ENCODE measurements at places on chromosomes 2 and 18. TPM values are rescaled to one million over a fixed set of nuclear protein-coding genes. Genes with fewer than 3 reads are reported as not detected.

DNA sequence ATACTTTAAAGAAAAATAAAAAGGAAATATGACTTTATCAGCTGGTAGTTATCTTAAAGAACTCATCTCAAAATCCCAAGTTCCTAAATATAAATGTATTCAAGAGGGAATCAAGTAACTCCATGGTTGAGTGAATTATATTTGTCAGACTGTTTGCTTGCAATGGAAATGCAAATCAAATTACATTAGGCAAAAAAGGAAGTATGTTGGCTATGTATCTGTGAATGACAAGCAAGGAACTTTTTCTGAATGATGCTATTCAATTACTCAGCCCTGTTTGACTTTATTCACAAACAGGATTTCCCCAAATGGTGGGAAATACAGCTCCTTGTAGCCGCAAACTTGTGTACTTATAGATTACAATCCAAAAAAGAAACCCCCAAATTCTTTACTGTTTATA lies 309.1 kb downstream of the ARL6IP6 start:
- no peak for DNase-seq

DNA sequence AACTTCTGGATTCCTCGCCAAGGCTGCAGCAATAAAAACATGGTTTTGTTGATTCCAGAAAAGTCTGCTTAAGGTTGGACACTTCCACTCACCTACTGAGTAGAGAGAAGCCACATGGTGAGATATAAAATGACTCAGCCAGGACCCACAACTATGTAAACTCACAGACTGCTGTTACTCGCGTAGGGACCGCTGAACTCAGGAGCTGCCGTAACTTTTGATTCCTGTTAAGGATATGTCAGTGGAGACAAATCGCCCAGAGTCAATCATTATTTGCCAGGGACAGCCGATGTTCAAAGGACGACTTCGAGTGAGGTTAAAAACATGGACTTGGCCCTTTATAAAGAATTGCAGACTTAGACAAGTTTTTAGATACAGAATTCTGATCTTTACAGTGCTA lies 25.6 kb downstream of the CYB5A start:
- DNase-seq = peak; percentile 4

- DNase-seq = no peak
Measured at GRCh38 chr18:56235481-56236013, 402.8 kb downstream of the TXNL1 start.

DNA sequence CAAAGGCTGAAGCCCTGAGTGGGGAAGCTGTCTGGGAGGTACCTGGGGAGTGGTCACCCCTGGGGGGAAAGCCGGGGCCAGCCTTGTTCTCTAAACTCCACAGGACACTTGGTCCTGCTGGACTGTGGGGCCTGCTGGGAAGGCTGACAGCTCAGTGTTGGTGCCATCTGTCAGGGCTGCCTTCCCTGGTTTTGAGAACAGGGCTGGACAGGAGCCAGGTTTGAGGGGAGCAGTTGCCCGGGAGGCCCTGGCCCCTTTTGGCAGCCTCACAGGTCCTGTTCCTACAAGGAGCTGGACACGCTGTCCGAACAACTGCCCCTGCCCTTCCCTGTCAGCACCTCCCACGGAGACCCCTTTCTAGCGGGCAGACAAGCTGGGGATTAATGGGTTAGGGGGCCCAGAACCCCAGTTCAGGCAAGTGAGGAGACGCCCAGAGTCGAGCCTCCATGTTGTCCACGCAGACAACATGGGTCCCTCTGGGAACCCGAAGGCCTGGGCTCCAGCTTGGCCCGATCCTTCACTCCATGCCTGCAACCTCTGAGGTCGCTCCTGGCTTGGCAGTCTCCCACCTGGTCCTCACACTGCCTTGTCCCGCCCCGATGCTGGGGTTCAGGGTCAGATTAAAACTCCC lies 40.8 kb downstream of the ATOH8 start:
- no peak for DNase-seq

- DNase-seq = peak; percentile 86
Measured at GRCh38 chr2:203535078-203535783, at the start of gene RAPH1. Gene RAPH1 (minus strand): TSS chr2:203535301. CDS start chr2:203495353, 39,948 bp downstream.

DNA sequence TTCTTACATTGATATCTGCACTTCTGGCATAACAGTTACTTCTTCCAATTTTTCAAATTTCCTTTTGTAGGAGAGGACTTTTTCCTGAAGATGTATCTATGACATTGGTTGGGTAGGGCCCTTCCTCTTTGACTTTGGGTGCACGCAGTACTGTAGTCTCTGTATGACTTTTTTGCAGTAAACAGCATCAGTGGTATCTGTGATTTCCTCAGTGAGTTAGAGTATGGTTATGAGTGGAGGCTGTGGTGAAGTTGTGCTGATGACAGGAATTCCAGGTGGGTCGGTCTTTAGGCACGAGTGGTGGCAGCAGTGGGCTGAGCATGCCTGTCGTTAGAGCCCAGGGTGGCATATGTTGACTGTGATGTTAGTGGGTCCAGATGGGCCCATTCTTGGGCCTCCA lies 17.6 kb downstream of the ACVR1C start:
- DNase-seq = no peak

DNA sequence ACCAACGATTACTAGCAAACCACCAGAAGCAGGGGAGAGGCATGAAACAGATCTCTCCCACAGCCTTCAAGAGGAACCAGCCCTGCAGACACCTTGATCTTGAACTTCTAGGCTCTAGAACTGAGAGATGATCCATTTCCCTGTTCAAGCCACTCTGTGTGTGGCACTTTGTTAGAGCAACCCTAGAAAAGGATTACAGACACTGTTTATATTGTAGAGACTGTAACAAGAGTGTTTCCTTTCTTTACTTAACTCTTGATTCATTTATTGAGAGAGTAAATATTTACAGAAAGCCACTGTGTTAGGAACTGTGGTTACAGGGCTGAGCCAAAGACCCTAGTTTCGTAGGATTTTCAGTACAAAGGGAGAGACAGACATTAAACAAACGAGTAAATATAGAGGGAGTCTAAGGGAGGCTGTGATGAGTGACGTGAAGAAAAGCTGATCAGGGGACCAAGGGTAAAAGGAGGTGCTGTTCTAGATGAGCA lies 10.9 kb downstream of the CCDC68 start:
- no peak for DNase-seq

DNA sequence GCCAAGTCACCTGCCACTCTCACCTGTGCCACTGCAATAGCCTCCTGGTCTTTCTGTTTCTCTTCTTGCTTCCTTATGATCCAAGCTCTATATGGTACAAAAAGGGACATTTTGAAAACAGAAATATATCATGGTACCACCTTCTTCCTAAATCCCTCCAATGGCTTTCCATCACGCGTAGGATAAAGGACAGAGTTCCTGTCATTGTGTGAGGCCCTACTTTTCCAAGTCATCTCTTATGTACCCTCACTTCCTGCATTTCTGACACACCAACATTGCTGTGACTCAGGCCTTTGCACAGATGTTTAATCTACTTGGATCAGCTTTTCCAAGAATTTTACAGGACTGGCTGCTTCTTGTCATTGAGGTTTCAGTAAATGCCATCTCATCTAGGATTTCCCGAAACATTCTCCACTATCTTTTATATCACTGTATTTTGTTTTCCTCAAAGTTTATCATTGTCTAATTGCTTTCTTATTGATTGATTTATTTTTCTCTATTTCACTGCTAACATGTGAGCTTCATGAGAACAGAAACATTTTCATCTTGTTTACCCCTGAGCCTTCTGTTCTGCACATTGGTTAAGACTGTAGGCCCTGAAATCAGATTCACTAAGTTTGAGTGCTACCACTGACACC lies 426.1 kb upstream of the FANCL start:
- no peak for DNase-seq

DNA sequence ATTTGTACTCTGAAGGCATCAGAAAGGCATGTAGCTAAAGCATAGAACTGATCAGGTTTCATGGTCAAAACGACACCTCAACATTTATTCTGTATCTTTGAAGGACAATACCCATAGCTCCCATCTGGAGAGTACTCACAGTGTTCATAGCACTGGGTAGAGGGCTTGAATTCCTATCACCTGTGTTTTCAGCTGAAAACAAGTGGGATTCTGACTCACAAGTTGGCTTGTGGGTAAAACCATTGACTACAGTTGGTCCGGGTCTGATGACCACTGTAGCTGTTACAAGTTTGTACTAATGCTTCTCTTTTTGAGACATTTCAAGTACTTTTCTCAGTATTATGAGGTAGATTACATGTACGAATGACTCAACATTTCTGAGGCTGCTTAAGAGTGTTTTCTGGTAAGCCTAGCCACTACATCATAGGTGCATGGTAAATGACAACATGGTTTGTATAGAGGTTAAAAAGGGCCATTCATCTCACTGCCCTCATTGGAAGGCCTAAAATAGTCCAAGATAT lies 68.6 kb upstream of the PELI1 start:
- DNase-seq = peak; percentile 25

- DNase-seq = peak; percentile 98
Measured at GRCh38 chr2:71742953-71743601, 289.7 kb downstream of the DYSF start.

DNA sequence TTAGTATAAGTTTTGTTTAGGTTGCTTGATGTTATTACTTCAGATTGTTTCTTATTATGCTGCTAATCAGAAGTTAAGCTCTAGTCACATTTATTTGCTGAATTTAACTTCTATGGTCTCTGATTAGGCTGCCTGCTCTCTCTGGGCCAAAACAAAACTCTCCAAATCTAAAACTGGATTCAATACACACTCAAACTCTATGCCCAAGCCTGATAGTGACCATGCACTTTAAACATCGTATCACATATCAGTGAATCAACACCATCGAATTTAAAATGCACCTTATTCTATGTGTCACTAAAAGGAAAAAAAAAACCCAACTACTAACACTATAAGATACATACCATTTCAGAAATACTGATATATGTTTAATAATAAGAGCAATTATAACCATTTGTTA lies 76.9 kb upstream of the FRZB start:
- DNase-seq = no peak

DNA sequence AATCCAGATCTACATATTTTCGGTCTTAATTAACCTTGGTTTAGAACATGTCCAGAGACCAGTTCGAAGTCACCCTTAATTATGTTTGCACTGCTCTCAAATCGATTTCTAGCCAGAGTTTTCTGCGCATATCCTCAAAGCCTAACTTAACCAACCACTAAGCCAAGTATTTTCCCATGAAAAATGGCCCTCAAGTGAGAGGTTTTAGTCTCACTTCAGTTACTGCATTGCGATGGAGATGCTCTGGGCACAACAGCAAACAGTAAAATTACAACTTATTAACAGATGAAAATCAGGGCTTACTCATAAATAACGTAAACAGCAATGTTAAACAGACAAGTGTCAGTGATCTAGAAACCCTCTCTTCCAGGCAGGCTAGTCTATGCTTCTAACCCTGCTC lies 4.5 kb downstream of the RTN4 start:
- no peak for DNase-seq

DNA sequence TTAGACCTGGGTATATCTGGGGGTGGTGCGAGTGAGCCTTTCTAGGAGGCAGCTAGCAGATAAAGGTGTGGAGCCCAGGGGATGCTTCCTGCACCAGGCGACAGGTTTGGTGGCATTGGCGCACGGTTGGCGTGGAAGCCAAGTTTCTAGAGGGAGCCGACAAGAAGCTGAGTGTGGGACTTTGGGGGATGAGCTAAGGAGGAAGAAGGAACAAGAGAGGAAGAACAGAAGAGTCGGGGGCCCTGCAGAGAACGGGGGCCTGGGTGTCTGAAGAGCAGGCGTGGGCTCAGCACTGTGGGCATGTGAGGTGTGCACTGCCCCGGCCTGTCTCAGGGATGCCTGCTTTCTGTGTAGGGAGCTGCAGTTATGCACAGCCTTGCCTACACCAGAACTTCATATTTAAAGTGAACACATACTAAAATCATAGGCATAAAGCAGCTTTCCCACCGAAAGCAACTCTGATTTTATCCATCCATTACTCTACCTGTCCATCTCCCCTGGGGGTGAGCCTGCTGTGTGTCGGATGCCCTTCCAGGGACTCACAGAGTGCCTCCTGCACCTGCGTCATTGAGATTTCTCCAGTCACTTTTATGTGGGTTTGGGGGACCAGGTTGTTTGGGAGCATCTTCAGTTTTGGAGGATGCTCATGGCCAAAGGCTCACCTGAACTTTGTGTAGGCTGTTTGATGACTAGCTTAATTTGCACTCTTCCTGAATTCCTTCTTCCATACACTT lies 149.7 kb downstream of the LDLRAD4 start:
- no peak for DNase-seq

DNA sequence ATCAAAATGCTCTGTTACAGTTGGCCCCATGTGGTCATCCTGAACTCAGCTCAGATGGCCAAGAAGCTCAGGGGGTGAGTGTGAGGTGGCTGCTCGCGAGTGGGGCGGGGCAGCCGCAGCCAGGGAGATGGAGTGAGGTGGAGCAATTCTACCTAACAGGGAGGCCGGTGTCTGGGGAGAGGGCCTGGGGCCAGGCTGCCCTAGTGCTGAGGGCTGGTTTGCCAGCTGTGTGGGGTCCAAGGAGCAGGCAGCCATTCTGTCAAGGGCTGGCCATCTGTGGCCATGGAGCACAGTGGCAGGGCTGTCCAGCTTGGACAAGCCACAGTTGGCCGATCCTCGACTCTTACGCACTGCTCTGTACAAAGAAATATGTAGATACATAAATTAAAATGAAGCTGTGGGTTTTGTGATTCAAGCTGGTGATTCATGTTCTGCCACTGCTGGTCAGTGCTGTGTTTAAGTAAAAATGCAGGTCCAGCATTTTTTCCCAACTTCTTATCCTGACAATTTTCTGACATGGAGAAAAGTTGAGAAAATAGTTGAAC lies 82.1 kb downstream of the HS6ST1 start:
- peak; percentile 34 for DNase-seq

DNA sequence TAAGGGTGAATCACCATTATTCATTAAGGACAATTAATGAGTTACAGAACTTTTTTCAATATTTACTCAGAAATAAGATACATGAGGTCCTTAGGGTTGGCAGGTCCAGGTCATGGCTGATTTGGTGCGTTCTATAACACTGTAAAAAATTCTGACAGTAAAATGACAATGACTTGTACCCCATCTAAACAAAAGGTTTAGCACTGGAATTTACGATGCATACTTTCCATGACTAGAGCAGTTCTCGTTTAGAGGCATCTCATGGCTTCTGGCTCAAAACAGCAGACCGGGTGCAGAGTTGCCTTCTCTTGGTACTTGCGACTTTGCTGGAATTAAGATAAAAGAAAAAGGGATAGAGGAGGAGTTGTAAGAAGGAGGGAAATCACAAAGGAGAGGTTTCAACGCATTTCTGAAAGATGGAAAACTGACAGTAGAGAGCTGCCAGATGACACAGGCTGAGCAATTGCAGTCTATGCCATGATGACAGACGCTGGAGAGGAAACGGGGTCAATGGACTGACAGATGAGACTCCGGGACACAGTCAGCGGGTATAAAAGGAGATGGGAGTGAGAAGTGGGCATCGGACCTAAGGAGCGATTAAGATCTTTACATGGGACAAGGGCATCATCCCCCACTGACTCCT lies 4.1 kb upstream of the CYS1 start:
- no peak for DNase-seq

Gene SRD5A2
- not detected for total RNA-seq

Gene ANTXR1
- total RNA-seq = 69.7 TPM

Gene NEURL3
- total RNA-seq = 0.48 TPM

Gene EFEMP1
- 3.7 TPM for total RNA-seq

Gene BCL11A
- not detected for total RNA-seq

Gene ACMSD
- total RNA-seq = not detected

Gene IL1F10
- total RNA-seq = not detected

Gene PPP1R1C
- 4.2 TPM for total RNA-seq
